ENCODE measurements at places on chromosomes 1 and 21. TPM values are rescaled to one million over a fixed set of nuclear protein-coding genes. Genes with fewer than 3 reads are reported as not detected.

The PLA2G2F gene
- polyA plus RNA-seq: not detected

GRCh38 chr1:16124377-16125087, 31.3 kb downstream of the EPHA2 start:
- no peak for DNase-seq
- no peaks in the 10 kb centered on the region for H3K27me3 ChIP-seq
- H3K27ac ChIP-seq: no peak overlapping the region
- no peak overlapping the region for H3K4me3 ChIP-seq
- no peaks in the 10 kb centered on the region for H3K36me3 ChIP-seq

The CFAP141 gene
- not detected for polyA plus RNA-seq

- no peaks in the 10 kb centered on the region for H3K27me3 ChIP-seq
- no peaks in the 10 kb centered on the region for H3K36me3 ChIP-seq
- no peak overlapping the region for H3K4me3 ChIP-seq
These were observed 179.2 kb downstream of the GIPC2 start for GRCh38 chr1:78224861-78225552.

GRCh38 chr1:26045722-26046245, at the start of gene SLC30A2:
SLC30A2 (minus strand) TSS chr1:26046118; CDS start chr1:26045896, 222 bp downstream.
- no peak within 1 kb of the TSS for H3K4me3 ChIP-seq
- H3K27me3 ChIP-seq: peaks cover 20% of the 10 kb centered on the region
- DNase-seq: no peak
- H3K36me3 ChIP-seq: no peaks in the 10 kb centered on the region
- H3K4me1 ChIP-seq: no peaks in the 10 kb centered on the region

Data from CD4-positive, alpha-beta memory T cell (primary cell).